Activated gamma-delta T cell treated with anti-CD3 and anti-CD28 coated beads, Interleukin-2, amount 50 U/mL, for 16 hours (primary cell): ENCODE measurements at places on chromosomes 11 and 22.

GRCh38 chr11:119525867-119526196, 102.9 kb upstream of the THY1 start:
- no peak for DNase-seq

GRCh38 chr11:126231725-126232459, 20.3 kb downstream of the FAM118B start:
- no peak for DNase-seq

DNA sequence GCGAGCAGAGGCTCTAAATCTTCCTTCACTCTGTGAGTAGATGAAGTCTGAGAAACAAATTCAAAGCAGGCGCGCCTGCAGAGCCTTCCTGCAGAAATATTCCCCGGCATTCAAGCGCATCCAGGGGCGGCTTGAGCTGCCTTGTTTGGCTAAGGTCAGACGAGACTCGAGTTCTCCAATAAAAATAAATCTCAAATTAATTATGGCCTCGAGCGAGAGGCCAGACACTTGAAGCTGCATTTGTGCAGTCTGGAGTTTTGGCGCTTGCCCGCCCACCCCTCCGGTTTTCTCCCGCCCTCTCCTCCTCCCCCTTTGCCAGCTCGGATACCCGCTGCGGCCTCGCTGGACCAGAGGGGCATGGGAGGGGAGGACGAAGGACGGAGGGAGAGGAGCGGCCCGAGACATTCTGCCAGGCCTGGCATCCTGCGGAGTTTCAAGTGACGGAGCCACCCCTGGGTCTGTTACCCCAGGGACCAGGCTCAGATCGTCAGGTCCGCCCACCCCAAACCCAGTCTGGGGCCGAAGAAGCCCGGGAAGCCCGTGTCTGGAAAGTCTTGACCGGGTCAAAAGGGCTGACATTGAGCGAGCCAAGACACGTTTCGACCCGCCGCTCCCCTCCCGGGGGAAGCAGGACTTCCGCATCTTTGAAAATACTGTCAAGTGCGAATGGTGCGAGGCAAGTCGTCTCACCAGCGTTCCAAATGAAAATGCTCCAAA, 3.8 kb upstream of the FLI1 start:
- no peak for DNase-seq

GRCh38 chr11:44638032-44638431, 72.6 kb downstream of the CD82 start:
- DNase-seq = no peak

DNA sequence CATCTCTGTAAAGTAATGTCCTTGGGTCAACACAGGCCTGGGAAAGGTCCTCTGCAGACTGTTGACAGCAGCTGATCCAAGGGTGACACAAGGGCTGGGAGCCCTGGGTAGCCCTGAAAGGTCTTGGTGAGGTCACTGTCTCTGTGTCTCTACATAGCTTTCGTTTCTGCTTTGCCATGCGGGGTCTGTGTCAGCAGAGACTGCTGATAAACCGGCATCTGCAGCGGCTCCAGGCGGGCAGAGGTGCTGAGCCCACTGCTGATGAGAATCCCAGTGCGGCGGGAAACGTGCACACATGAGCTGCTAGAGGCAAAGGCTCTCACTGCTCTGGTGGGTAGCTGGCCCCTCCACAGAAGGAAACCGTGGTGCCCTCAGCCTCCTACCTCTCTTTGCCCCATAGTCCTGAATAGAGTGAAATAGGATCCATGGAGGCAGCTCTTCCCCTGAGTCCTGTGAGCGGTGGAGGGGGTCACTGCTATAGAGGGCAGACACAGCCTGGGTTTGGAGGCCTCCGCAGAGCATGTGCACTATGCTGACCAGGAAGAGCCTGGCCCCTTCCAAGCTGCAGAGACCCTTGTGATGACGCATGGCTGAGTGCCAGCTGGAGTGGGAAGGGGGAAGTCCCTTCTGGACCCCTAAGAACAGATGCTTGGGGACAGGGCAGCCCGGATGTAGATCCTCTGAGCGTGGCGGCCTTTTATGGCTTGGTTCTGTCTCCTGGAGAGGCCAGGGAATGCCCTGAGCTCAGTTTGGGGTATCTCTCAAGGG, 17.8 kb upstream of the ST3GAL4 start:
- no peak for DNase-seq

DNA sequence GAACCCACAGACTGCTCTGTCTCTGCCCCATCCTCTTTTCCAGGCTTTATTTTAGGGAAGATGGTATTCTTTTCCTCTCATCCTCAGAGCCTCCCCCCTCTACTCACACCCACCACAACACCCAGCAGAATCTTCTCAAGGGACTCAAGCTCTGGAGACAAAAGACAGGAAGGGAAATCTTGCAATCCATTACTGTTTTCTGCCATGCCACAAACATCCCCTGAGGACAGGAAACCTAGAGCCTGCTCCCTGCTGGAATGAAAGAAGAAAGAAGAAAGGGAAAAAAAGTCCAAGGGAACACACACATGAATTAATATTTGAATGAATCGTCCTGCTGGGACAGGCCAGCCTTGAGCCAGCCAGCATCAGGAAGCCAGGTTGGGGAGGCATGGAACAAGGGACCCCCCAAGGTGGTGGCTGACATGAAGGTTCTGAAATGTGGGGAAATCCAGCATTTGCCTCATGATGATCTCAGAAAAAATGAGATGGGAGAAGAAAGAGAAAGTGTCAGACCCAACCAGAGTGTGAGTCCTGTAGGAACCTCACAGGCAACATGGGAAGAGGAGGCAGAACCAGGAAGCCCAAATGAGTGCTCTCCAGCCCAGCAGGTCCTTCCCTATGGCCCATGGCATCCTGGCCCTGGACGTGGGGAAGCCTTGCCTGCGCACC, 34.0 kb downstream of the SLCO2B1 start:
- no peak for DNase-seq

GRCh38 chr22:36223504-36223903, 15.8 kb downstream of the APOL2 start:
- no peak for DNase-seq

DNA sequence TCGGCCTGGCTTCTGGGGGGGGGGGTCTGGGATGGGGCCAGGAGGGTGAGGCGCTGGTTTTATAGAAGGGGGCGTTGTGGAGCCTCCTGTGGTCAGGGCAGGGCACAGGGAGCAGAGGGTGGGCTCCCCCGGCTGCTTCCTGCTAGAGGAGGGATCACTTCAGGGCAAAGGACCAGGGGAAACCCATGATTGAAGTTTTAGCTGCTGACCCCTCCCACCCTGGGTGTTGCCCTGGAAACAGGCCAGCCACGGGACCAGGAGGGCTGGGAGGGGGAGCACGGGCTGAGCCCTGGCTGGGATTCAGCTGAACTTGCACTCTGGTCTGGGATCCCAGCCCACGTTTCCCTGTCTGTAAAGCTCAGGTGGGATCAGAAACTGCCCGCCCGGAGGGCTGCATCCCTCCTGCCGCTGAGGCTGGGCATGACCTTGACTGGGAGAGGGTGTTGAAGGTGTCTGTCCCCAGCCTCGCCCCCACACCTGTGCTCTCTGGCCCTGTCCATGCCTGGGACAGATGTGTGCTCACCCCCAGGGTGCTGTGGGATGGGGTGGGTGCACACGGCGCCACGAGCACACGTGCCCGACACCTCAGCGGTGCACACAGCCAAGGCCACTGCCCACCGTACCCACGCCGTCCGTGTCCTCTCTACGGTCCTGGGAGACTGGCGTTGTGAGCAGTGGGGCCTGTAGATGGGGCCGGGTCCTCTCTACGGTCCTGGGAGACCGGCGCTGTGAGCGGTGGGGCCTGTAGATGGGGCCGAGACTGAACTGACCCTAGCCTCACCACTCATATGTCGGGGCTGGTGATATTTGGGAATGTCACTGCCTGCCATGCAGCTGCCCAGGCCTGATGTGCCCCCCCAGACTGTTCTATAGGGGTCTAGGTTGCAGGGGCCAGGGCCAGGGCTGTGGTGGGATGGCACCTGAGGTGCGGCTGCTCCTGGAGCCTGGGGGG, 2.3 kb downstream of the TSPAN4 start:
- no peak for DNase-seq

- no peak for DNase-seq
These were observed 422.5 kb downstream of the TMEM135 start for GRCh38 chr11:87460279-87460678.

DNA sequence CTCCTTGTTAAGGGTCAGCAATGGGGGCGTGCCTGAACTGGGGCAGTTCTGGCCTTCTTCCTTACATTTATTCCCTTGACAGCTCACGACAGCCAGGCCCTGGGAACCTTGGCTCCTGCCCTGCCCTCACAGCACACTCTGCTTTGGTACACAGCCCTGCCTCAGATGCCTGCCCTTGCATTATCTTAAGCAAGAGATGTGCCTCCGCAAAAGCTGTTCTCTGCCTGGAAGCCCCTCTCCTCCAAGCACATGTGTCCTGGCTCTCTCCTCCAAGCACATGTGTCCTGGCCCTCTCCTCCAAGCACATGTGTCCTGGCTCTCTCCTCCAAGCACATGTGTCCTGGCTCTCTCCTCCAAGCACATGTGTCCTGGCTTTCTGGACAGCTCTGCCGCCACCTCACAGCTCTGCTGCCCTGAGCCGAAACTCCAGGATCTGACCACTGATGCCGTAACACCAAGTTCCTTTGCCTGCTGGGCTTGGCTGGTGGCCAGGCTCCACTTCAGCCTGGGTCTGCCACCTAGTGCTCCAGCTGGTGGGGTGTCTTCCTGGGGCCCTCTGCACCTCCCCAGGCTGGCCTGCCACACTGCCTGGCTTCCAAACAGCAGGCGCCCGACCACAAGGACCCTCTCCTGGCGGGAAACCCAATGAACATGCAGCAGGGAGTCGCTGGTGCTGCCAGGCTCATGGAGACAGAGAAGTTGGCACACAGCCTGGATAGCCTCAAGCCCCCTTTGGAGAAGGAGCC, 53.0 kb downstream of the SCUBE1 start:
- no peak for DNase-seq

DNA sequence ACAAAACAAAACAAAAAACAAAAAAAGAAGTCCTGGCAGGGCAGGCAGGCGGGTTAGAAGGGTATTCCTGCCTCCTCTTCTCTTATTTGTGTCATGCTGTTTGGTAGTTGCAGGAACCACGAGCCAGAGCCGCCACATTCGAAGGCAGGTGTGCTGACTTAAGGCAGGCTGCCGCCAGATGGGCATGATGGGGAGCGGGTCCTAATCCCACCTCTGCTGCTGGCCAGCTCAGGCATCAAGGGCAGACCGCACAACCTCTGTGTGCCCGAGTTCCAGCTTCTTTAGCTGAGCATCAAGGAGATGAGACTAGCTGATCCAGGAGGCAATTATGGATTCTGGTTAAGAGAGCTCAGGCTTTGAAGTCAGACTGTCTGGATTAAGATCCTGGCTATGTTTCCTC, 12.1 kb downstream of the OAF start:
- no peak for DNase-seq

DNA sequence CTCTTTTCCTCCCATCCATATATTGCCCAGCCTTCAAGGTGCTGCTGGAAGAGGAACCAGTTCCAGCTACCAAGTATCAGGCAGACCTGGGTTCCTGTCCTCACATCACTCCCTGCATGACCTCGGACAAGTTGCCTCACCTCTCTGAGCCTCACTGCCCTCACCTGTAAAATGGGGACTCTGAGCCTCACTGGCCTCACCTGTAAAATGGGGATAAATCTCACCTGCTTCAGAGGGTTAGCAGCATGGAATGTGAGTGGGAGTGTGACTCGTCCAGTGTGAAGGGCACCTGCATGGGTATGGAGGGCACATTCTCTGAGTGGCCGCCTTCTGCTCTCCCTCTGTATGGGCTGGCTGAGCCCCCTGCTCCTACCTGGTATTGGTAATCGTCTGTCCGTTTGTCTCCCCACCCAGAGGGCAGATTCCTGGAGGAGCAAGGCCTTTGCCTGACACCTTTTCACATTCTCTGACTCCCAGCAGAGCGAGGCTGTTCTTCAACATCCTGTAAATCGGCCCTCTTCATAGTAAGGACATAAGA, 3.7 kb downstream of the GRIK4 start:
- DNase-seq = no peak

- no peak for DNase-seq
These were observed 137.1 kb downstream of the CSNK2A3 start for GRCh38 chr11:11215944-11216343.
